Epithelial cell of esophagus (primary cell): ENCODE measurements at places on chromosomes 6 and 20.
A peak's percentile ranks its signal among the peaks of the same experiment; 100 is the strongest.

DNA sequence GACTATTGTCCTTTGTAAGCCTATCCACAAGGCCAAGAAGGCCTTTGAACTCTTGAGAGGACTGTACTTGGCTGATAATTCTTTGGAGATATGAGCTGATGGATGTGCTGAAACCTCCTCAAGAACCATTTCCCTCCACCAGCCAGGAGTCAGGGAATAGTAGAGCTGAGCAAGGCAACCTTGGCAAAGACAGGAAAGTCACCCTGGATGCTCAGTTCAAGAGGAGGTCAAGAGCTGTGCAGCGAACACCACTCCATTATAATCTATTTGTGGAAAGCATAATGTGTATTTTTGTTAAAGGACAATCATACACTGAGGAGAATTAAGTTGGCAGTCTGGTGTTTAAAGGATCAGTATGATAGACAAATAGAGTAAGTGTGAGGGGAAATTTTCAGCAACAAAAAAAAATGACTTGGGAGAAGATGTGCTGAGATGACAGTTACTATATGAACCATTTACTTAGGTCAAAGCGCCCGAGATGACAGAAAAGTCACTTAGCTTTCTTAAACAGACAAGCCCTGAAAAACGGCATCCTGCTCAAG lies 177.2 kb upstream of the COL21A1 start:
- DNase-seq, result no peak

GRCh38 chr6:33722103-33722623 lies 10.7 kb upstream of the UQCC2 start:
- no peak for DNase-seq

GRCh38 chr20:40962733-40963504 lies 65.7 kb upstream of the TOP1 start:
- DNase-seq, result peak; percentile 69

GRCh38 chr6:40630051-40630450 lies 42.9 kb upstream of the LRFN2 start:
- no peak for DNase-seq

DNA sequence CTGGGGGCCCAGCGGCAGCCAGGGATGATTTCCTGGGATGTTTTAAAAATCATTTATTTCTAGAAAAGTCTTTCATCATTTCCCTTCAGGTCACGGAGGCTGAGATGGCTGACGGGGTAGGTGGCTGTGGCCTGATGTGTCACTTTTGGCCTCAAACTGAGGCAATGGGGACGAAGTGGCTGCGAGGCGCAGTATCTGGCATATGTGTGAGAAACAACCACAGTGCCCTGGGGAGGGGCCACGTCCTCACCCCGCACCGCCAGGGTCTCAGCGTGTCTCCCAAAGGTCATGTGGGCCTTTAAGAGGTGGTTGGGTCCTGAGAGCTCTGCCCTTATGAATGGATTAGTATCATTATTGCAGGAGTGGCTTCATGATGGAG lies 120.0 kb downstream of the CEBPB start:
- no peak for DNase-seq

GRCh38 chr6:40910260-40910893 lies 128.6 kb downstream of the UNC5CL start:
- no peak for DNase-seq

- no peak for DNase-seq
Measured at GRCh38 chr20:20685635-20686034, 26.8 kb downstream of the RALGAPA2 start.
